ENCODE measurements at places on chromosomes 6 and 20.

- DNase-seq = no peak
Measured at GRCh38 chr6:21955053-21955595, 341.7 kb downstream of the PRL start.

DNA sequence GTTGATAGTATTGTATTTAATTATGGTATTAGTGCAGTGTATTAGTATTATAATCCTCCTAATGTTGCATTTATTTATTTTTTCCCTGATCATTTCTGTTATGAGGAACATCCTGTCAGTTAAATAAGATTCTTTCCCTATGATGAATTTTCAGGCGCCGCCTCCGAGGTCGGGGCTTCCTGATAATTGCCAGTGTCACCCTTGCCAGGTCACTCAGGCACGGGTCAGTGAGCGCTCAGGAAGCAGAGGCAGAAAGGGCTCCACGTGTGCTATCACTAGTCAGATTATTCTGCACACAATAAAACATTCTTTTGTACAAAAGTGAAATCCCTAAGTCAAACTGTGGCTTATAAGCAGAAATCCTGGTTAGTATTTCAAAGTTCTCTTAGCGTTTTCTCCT lies 64.8 kb downstream of the TSHZ2 start:
- DNase-seq = no peak

DNA sequence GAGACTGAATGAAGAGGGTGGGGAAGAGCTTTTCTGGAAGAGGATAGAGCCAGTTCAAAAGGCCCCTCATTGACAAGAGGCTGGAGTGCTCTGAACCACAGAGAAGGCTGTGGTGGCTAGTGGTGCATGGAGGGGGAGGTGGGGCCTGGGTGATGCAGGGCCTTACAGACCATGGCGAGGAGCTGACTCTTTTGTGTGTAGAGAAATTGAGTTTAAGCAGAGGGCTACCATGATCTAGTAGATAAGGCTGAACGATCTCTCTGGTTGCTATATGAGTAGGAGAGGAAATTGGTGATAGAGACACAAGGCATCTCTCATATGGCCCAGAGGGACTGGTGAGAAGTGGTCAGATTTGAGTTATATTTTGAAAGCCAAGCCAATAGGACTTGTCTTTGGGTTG lies 137.6 kb downstream of the UST start:
- DNase-seq = no peak

- no peak for DNase-seq
Measured at GRCh38 chr6:35014341-35014740, 125.3 kb downstream of the ANKS1A start.

DNA sequence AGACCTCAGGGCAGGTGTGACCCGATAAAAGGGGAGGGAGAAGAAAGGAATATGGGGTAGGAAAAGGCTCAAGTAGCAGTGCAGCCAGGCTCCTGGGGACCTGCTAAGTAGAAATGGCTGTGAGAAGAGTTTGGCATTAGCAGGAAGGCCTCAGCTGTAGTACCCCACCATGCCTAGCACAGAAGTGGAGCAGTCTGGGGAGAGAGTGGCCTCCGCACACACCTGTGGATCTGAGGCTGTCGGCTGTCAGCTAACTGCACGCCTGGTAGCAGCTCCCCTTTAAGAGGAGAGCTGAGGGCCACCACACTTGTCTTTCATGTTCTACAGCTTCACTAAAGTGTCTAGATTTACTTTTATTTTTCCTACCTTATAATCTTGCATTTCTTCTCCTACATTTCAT lies 24.6 kb downstream of the PDE7B start:
- DNase-seq = no peak

- no peak for DNase-seq
Measured at GRCh38 chr20:5092765-5093339, 26.9 kb downstream of the PCNA start.

- no peak for DNase-seq
Measured at GRCh38 chr20:62505337-62506045, 29.7 kb upstream of the GATA5 start.

GRCh38 chr6:88722686-88723085 lies 240.7 kb downstream of the RNGTT start:
- DNase-seq = no peak
